Stimulated activated CD4-positive, alpha-beta T cell treated with anti-CD3 and anti-CD28 coated beads, Interleukin-4, amount 100 ng/mL, for 1 hour (primary cell): ENCODE measurements at places on chromosomes 6 and 20.

GRCh38 chr6:119845161-119845560 lies 495.6 kb upstream of the MAN1A1 start:
- DNase-seq: no peak

- no peak for DNase-seq
These were observed 645.8 kb upstream of the AGPAT4 start for GRCh38 chr6:161919691-161920090.

- no peak for DNase-seq
These were observed 880.9 kb downstream of the PRIM2 start for GRCh38 chr6:58198301-58198700.

GRCh38 chr6:168244961-168245551 lies 74.5 kb downstream of the DACT2 start:
- DNase-seq: no peak

- DNase-seq: no peak
These were observed 100.1 kb downstream of the ZFAND3 start for GRCh38 chr6:37919417-37920157.

DNA sequence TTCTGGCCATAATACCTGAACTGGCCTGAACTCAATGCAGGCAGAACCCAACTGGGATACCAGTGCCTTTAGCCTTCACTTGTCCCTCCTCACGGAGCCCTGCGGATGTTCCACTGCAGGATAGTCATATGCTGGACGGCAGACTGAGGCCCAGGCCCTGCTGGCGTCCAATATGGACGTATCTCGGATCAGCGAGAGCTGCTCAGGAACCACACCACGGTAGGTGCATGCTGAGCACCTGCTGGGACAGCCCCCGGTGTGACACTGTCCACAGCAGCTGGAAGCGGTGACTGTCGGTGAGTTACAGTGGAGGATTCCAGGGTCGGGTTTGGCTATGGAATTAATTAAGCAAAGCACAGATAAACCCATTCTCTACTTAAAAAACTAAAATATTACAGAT lies 48.7 kb downstream of the PSMG4 start:
- DNase-seq: no peak

GRCh38 chr6:19492636-19493405 lies 344.3 kb upstream of the ID4 start:
- DNase-seq: no peak

DNA sequence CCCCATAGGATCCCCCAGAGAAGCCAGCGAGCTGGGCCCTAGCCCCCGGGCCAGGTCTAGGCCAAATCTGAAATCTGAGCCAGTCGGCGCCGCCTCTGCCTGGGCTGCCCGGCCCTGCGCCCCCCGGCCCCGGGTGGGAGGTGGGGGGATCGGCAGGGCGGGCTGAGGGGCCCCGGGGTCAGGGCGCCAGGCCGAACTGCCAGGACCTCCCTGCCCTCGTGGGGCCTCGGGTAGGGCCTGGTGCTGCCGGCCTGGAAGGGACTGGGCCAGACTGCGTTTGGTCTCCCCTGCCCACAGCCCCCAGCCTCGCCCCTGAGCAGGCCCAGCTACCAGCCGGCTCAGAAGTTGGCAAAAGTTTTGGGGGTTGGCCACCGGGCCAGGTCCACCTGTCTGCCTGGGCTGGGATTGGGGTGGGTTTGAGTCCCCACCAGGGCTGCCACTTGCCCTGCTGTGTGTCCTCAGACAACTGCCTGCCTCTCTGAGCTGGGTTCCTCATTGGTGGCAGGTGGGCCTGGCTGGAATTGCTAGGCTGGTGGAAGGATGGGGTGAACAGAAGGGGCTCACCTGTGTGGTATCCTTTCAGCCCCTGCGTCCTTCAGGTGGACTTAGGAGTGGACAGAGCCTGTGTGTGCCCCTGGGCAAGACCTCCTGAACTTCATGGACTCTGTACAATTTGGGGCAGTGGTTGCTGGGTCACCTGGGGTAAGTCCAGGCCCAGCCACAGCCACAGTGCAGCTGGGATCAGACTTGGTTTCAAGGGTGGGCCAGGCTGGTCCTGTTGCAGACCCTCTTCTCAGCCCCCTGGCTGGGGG lies 801 bp downstream of the SRC start:
- DNase-seq: no peak

- DNase-seq: no peak
These were observed 107.8 kb downstream of the COL19A1 start for GRCh38 chr6:69974193-69974592.

DNA sequence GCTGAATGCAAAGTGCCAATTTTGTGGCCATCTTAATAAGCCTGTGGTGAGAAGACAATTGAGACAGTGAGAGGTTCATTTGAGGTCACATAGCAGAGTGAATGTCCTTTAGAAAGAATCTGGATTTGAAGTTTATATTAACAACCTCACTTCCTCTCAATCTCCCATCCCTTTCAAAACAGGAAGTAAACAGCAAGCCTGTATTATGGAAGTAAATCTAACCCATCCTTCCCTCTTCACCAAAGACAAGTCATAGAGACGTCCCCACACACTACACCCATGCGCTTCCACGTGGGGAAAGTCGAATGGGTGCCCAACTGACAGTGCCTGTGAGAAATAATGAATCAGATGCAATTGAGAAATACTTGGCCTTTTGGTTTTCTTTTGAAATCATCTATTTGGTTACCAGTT lies 28.8 kb upstream of the CCND3 start:
- peak; percentile 65 for DNase-seq

DNA sequence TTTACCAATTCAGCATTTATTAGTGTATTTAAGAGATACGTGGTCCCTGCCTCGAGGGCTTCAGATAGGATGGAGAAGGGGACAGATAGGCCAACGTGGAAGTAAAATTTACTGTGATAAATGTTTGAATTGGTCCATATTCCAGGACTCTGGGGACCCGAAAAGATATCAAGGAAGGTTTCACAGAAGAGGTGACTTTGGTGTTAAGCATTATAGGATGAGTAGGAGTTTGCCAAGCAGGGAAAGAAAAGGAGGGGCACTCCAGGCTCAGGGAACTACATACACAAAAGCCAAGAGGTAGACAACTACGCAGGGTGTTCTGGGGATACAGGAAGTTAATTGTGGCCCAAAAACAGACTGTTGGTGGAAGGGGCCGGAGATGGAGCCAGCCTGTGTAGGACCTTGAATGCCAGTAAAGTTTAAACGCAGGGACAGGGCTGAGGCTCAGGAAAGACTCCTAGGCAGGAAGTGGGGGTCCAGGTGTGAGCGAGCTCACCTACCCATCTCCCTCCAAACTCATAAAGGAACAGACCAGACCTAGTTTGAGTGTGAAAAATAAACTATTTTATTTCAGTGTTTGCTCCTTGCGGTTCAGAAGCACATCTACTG lies 37.0 kb downstream of the TGM2 start:
- DNase-seq: no peak

DNA sequence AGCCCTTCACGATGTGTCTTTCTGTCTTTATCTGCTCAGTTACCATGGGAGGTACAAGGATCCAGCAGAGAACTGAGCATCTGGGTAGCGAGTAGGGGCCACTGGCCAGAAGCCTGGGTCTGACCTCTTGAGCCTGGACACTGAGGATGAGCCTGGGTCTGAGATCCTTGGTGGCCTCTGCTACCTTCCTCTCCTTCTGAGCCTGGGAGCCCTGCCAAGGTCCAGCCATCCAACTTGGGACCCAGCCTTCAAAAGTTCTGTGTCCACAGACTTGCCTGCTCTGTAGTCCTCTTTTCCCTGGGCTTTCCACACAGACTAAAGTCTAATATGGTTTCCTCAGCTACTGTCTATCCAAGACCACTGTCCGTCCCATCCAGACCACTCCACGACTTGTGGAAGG lies 60.2 kb upstream of the NAA20 start:
- no peak for DNase-seq

- no peak for DNase-seq
These were observed 43.9 kb downstream of the SLC22A23 start for GRCh38 chr6:3412779-3413500.

DNA sequence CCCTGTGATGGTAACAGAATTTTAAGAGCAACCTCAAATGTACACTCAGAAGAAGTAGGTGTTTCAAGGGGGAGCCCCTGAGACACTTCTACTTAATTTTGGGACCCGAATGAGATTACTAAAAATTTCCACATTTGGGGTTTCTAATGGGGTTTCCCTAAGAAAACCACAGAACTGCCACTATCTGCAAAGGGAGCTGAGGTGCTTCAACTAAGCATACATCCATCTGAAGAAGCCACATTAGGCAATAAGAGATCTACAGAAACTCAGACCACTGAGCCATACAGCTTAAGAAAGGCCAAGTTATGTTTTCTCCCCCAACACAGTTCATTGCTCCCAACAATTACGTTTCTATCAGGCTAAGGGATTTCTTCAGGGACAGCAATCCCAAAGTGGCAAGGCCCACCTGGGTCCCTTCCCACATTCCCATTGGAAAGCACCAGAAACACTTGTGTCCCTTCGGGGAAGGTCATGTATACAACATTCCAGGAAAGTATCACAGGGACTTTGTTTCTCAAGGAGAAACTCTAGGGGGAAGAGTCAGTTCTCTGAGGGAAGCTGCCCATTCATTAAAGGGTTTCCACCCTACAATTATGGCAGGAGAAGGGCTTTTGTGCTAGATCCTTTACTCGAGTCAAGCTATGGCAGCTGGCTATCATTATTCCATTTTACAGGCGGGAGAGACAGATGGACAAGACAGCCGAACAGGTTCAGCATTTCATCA lies 5.0 kb downstream of the BCL2L1 start:
- DNase-seq: no peak
